NCI-H1092 (cell line): ENCODE measurements at places on chromosomes 2 and 18.

DNA sequence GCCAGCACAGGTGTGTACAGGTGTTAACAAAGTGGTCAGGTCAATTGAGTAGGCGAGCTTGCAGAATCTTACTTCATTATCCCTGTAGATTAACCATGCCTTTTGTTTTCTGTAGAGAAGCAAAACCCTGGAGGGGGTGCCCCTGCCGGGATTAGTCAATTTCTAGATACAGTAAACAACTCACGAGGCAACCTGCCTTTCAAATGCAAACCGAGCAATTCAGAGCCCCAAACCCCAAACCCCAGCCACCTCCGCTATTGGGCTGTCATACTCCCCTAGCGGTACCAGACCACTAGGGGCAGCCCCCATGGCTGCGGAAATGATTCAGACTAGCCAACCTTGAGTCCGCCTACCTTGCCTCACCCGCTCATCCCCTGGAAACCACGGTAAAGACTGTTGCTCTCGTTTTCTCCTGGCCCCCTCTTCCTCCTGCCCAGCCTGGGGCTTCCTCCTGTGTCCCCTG is 61.4 kb upstream of the KIF5C start:
- no peak for DNase-seq

DNA sequence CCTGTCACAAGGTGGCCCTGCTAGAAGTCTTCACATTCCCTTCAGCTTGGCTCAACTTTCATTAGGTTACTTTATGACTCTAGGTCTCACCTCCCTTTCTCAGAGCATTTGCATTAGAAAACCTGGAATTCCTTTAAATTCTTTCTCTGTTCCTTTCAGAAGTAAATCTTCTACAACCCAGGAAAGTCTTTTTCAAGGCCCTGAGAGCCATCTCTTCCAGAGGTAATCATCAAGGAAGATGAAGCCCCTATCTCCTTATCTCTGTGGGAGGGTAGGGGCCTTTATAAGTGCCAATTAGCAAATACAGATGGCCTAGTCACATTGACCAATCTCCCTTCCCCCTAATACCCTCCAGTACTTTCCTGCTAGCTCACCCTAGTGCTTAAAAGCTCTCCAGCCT is 848.0 kb upstream of the FAM98A start:
- DNase-seq = no peak

DNA sequence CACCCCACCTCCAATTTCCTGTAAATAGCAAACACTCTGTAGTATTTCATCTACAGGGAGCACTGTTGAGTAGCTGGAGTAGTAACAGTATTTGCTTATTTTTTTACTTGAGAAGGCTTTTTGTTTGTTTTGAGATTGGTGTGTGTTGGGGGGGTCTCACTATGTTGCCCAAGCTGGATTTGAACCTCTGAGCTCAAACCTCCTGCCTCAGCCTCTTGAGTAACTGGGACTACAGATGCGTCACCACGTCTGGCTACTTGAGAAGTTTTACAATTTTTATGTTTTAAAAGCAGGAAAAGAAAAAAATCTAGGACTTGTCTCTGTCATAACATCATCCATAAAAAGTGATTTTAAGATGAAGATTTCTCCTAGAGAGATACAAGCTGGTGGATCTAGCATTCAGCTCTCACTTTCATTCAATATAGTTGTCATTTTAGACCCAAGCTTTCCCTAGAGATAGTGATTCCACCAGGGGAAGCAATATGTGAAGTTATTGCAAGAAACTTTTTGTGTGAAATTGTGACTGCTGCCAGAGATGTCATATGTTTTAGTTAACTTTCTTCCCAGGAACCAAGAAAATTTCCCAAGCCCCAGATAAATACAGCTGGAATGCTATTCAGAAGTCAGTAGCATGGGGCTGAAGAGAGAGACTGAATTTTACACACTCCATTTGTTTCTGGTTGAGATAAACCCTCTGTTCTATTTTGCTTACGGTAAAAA is 60.2 kb upstream of the MAP4K3 start:
- DNase-seq = no peak

DNA sequence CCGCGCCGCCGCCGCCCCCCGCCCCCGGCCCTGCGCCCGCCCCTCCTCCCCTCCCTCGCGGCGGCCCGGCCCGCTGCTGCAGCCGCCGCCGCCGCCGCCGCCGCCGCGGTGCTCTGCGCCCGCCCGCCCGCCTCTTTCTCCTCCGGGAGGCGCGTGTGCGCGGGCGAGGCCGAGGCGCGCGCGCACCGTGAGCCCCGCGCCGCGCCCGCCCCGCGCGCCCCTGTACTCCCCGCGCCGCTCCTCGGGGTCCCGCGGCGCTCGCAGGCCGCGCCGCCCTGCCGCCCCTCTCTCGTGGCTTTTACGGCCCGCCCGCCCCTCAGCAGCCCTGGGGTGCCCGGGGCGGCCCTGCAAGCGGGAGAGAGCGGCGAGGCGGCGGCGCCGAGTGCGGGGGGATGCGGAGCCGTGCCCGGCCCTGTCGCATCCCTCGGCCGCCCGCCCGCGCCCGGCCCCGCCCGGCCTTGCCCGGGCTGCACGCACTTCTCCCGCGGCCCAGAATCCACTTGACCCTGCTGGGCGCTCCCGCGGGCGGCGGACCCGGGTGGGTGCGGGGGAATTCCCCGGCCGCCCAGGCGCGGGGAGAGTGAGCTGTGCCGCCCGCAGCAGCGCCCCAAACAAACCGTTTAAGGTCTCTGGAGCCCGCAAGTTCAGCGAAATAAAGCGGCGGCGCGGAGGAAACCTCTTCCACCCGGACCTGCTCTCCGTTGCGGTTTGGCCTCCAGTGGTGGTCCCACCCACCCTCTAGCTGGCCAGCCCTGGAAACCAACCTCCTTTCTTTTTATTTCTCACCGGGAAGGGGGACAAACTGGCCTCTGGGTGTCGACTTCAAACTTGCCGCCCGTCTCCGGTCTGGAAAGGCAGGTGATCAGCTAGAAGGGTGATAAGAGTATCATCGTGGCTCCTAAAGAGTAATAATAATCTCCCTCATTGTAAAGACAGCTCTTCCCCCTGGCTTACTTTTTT is 37.4 kb downstream of the AFF3 start:
- DNase-seq = no peak

- no peak for DNase-seq
These were observed 415.8 kb upstream of the ZEB2 start for GRCh38 chr2:144935736-144936135.

DNA sequence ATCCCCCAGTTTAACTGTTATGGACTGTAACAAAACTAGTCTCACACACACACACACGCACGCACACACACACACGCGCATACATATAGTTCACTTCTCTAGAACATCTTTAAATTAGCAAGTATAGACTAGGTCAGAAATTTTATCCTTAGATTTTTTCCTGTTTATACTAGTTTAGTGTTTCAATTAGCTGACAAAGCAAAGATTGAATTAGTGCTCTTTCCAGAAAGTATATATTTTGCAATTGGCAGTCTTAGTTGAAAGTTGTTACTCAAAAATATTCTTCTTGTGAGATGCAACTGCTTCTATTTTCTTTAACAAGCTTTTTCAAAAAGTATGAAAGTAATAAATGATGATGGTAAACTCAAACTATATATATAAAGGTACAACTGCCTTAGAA is 22.5 kb downstream of the PLEKHA3 start:
- no peak for DNase-seq

GRCh38 chr2:232681527-232681926 is 15.6 kb upstream of the GIGYF2 start:
- no peak for DNase-seq

- no peak for DNase-seq
These were observed 13.7 kb downstream of the SALL3 start for GRCh38 chr18:78993014-78993926.

GRCh38 chr2:235570966-235571692 is 77.3 kb downstream of the AGAP1 start:
- no peak for DNase-seq

DNA sequence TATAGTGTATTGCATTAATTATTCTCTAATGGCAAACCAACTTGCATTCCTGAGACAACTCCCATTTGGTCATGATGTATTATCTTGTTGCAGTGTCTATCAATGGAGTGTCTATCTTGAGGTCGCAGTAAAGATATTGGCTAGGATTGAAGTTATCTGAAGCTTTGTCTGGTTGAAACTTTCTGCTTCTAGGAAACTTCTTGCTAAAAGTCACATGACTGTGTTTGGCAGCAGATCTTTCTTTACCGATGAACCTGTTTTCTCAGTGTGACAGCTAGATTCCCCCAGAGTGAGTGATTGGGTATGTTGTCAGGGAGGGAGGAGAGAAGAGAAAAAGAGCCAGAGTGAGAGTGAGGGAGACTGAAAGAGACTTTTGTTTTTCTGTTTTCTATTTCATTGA is 119.6 kb downstream of the QPCT start:
- no peak for DNase-seq

GRCh38 chr2:118569876-118570535 is 277.4 kb downstream of the EN1 start:
- DNase-seq = no peak

- DNase-seq = no peak
These were observed 439.3 kb downstream of the TMX3 start for GRCh38 chr18:68275616-68276015.

DNA sequence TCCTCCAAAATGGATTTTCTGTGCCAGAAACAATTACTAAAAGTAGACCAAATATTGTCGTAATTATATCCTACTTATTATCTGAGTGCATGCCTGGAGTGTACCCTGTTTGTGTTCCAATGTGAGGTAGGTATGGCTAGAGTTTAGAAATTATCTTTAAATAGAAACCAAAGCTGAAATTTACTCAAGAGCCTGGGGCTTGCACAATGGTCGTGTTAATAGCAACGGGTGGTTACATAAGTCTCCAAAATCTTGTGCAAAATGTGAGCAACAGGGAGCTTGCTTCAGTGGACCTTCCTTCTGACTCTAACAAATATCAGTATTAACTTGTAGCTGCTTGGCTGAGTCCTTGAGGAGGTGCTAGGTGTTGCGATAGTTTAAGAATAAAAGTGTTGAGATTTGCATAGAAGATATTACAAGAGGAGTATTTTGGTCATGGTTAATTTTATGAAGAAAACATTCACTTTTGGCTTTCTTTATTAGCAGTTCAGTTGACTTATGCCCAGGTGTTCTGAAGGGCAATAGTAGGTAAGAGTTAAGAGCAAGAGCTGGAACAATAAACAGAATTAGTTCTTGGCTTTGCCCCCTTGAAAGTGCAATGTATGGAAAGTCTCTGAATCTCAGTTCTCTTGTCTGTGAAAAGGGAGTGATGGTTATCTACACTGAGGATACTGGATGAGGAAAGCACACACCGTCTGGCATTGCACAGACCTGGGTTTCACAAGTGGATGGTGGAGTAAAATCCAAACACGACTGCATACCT is 4.6 kb downstream of the CXCR4 start:
- no peak for DNase-seq

DNA sequence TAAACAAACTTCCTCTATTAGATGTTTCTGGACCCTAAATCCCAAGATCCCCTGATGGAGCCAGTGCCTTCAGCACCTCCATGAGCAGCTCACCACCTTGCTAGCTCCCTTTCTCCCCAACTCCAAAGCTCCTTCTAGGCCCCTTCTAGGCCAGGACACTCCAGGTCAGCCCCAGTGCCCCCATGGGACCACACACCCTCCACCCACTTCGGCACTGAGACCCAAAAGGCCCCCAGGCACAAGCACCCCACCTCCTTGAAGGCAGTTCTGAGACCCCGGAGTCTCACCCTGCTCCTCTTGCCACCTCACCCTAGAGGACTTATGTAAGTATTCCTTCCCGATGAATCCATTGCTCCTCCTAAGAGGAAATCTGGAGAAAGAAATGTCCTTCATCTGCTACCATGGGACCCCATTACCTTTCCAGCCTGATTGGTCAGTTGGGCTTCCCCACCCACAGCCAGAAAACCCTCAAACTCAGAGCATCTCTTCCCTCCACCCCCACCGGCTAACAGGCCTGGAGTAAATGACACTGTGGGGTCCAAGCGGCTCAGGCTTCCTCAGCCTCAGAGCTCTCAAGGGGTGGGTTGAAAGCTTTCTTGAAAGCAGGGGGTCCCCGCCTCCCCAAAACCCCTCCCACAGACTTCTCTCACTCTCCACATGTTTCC is 9.8 kb upstream of the ARMC9 start:
- DNase-seq = no peak

- no peak for DNase-seq
These were observed 106.2 kb downstream of the RTP5 start for GRCh38 chr2:241975593-241976284.

DNA sequence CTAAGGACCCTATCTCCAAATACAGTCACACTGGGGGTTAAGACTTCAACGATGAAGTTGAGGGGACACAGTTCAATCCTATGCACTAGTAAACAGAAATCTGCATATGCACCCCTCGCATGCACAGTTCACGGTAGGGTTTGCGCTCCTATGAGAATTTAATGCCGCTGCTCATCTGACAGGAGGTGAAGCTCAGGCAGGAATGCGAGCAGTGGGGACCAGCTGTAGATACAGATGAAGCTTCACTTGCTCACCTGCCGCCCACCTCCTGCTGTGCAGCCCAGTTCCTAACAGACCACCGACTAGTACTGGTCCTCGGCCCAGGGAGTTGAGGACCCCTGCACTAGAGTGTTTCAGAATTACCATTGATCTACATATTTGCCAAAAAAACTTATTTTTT is 40.0 kb upstream of the FAHD2A start:
- DNase-seq = no peak

GRCh38 chr2:69077252-69077950 is 64.4 kb downstream of the ANTXR1 start:
- no peak for DNase-seq

GRCh38 chr2:220356076-220356475 is 728.6 kb downstream of the SLC4A3 start:
- no peak for DNase-seq

GRCh38 chr2:159051133-159051532 is 82.7 kb downstream of the TANC1 start:
- no peak for DNase-seq

- no peak for DNase-seq
These were observed 104.4 kb upstream of the SOX11 start for GRCh38 chr2:5587766-5588165.

DNA sequence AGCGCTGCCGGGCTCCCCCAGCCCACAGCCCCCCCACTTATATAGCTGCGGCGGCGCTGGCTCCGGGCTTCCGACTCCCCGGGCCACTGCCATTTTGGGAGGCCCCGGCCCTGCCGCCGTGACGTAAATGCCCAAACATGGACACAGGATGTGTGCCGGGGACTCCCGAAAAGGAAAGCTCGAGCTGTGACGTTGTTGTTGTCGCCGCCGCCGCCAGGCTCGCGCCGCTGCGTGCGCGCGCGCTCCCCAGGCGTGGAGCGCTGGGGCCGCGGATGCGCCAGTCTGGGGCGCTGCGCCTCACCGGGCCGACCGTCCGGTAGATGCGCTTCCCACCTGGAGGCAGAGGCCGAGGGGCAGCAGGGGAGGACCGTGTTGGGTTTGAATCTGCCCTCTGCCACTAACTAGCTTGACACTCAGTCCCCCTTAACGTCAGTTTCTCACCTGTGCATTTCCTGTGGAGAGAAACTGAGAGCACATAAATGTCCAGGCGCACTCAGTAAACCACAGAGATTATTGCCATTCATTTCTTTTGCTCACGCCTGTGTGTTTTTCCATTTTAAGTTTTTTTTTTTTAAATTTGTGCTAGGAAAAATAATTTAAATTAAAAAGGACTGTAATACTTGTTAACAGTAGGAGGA is at the start of gene EGR4:
Gene EGR4 (minus strand): TSS at position 15 of the 638 bp plus-strand sequence. CDS start 231 bp downstream, outside the sequence.
- peak; percentile 56 for DNase-seq

DNA sequence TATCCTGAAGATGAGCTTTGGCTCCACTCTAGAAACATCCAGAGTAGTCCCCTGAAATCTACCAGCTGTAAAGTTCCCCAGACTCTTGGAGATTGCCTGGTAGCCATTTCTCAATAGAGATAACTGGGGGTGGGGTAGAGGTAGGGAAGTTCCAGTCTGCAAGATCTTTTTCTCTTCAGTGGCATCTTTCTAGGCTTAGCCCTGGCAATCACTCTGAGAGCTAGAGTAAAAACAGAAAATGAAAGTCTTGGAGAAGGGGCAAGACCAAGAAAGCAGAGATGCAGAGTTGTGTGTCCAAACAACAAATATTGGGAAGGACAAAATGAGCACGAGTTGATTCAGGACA is 41.8 kb upstream of the LCLAT1 start:
- no peak for DNase-seq
